ENCODE measurements at places on chromosomes 1 and 21. TPM values are rescaled to one million over a fixed set of nuclear protein-coding genes. Genes with fewer than 3 reads are reported as not detected.

Gene SETD4
- total RNA-seq = 33.9 TPM

Gene AGMAT
- 0.48 TPM for total RNA-seq

Gene CNIH3
- total RNA-seq = 5.8 TPM

Gene SPATA21
- not detected for total RNA-seq

Gene PFDN2
- 9.8 TPM for total RNA-seq

Gene SLC5A9
- 0.16 TPM for total RNA-seq

Gene UCHL5
- 58.6 TPM for total RNA-seq
